Stimulated activated CD4-positive, alpha-beta T cell treated with anti-CD3 and anti-CD28 coated beads, Interleukin-15, amount 100 ng/mL, for 24 hours (primary cell): ENCODE measurements at places on chromosomes 11 and 22.
A peak's percentile ranks its signal among the peaks of the same experiment; 100 is the strongest.

DNA sequence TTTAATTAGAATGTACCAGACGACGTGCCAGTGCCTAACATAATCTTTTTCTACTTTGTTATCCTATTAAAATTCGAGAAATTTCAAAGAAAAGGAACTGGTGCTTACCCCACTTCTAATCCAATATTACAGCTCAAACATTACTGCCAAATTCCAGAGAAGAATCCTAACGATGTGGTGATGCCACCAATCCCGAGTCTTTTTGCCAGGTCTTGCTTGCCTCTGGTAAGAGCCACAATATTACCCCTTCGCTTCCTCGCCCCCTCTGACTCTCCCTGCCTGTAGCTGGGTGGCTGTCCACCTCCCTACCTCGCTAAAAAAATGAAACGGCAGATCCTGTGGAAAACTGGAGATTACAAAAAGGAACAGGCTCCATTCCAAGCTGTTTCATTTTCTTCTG is 49.4 kb upstream of the TBCEL start:
- no peak for DNase-seq

GRCh38 chr11:57547854-57548377 is 10.5 kb downstream of the SMTNL1 start:
- no peak for DNase-seq

- DNase-seq = no peak
These were observed 118.9 kb downstream of the MSANTD4 start for GRCh38 chr11:105903113-105903512.

- no peak for DNase-seq
These were observed 91.6 kb upstream of the PARVA start for GRCh38 chr11:12285811-12286222.

DNA sequence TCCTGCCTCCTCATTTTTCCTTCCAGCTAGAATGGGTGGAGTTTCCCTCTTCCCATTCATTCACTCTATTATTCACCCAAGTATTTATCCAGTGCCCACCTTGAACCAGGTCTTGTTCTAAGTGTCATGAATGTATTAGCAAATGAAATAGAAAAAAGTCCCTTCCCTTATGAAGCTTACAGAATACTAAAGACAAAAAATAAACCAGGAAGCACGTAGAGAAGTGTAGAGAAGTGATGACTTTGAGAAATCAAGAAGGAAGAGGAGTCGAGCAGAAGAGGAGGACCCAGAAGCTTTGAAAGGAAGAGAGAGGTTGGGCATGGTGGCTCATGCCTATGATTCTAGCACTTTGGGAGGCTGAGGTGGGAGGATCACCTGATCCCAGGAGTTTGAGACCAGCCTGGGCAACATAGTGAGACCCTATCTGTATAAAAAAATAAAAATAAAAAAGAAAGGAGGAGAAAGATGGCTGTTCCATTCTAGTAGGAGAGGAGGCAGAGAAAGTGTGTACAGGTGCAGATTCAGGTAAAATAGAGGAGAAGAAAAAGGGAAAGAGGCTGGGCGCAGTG is 17.1 kb upstream of the SYVN1 start:
- DNase-seq = no peak

- DNase-seq = no peak
These were observed 91.2 kb downstream of the ZBTB16 start for GRCh38 chr11:114150671-114151070.

GRCh38 chr11:5178046-5178837 is 22.2 kb downstream of the OR51V1 start:
- DNase-seq = no peak

- peak; percentile 77 for DNase-seq
These were observed 8.3 kb downstream of the NDUFV1 start for GRCh38 chr11:67614730-67615714.

GRCh38 chr11:34546511-34547209 is 33.1 kb upstream of the ELF5 start:
- no peak for DNase-seq

- DNase-seq = no peak
These were observed 192.2 kb upstream of the BLID start for GRCh38 chr11:122308226-122308625.

DNA sequence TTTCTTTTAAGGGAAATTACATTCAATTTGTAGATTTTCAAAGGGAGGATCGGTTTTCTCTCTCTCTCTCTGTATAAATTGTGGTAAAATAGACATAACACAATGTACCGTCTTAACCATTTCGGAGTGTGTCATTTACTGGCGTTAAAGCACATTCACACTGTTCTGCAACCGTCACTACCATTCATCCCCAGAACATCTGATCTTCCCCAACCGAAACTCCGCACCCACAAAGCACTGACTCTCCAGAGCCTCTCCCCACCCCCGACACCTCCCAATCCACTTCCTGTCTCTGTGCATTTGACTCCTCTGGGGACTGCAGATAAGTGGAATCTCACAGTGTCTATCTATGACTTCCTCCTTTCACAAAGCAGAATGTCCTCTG is 15.9 kb upstream of the GRAMD4 start:
- DNase-seq = peak; percentile 88
